Stimulated activated CD4-positive, alpha-beta T cell treated with anti-CD3 and anti-CD28 coated beads, Interleukin-1b, Interleukin-23, amount 100 ng/mL, for 48 hours (primary cell): ENCODE measurements at places on chromosomes 2 and 18.

GRCh38 chr2:230416061-230416721 lies at the start of gene SP100:
Gene SP100 (plus strand): TSS chr2:230416201. CDS start chr2:230416297, 96 bp downstream.
- DNase-seq = peak; percentile 79

DNA sequence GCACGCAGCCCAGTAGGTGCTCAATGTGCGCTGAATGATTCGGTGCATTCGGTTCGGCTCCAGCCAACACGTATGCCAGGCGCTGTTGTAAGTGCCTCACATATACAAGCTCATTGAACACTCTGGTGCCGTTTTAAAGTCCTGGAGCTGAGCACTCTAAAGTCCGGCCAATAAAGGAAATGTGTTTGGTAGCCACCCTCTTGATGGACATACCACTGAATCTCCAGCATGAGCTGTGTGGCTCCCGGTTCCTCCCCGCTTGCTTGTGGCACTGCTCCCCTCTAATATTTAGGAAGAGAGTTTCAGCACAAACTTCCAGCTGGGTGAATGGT lies 112.1 kb downstream of the MCFD2 start:
- DNase-seq = no peak

- peak; percentile 45 for DNase-seq
Measured at GRCh38 chr2:171390941-171391516, 42.8 kb downstream of the METTL8 start.

GRCh38 chr18:68742206-68742605 lies 27.3 kb upstream of the TMX3 start:
- no peak for DNase-seq

DNA sequence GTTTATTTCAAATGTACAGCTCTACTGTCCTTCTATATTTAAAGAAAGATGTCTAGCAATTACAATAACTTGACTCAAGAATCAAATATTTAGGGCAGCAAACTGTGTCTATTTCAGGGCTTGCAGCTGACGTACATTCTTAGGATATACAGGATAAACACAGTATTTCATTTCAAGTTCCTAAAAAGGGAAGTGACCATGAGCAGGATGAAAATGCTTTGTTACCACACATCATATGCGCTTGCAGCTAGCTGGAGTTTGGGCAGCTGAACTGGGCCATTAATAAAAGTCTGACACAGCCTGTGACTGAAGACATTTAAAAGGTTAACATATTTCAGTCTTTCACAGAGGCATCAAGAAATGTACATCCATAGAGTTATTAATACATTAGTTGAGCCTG lies 264.6 kb upstream of the TRIB2 start:
- DNase-seq = no peak

DNA sequence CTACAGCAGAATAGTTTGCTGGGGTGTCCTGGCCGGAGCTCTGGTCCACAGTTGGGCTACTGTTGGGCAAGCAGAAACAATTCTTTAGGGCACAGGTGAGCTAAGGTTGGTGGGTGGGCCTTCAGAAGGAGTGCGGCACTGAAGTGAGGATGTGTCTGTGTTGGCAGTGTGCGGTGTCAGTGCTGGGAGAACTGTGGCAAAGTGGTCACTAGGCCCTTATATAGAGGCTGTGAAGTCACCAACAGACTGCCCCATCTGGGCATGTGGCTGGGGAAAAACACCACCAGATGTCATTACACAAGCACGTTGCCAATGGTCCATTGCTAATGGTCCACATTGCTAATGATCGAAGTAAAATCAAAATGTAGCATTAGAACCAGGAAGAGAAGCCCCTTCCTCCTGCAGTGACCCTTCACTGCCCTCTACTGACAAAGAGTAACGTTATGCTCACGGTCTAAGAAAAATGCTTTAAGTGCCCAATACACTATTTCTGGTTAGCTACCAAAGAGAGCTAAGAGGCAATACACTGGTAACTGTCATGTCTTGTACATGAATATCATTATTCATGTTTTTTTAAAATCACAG lies 21.3 kb downstream of the SCN1A start:
- no peak for DNase-seq

GRCh38 chr18:63073481-63073880 lies 246.1 kb downstream of the BCL2 start:
- peak; percentile 15 for DNase-seq

GRCh38 chr2:33488715-33489540 lies 12.5 kb downstream of the RASGRP3 start:
- DNase-seq = no peak

DNA sequence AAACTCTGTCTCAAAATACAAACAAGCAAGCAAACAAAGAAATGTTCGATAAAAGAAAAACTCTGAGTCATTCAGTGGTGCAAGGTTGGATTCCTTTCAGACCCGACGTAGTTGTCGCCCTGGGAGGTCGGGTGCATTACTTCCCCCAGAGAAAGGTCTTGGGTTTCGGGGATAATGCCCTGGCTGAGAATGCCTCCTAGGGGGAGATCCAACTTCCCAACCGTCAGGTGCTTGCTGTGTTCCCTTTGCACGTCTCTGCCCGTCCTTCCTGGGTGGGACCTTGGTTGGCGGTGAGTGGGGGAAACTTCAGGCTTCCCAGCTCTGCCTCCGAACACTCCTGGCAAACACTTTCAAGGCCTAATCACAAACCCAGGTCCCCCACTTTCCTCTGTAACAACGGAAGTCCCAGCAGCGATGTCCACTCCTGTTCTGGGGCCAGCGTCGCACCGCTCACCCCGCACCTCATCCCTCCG lies 609 bp downstream of the TPGS2 start:
- no peak for DNase-seq

DNA sequence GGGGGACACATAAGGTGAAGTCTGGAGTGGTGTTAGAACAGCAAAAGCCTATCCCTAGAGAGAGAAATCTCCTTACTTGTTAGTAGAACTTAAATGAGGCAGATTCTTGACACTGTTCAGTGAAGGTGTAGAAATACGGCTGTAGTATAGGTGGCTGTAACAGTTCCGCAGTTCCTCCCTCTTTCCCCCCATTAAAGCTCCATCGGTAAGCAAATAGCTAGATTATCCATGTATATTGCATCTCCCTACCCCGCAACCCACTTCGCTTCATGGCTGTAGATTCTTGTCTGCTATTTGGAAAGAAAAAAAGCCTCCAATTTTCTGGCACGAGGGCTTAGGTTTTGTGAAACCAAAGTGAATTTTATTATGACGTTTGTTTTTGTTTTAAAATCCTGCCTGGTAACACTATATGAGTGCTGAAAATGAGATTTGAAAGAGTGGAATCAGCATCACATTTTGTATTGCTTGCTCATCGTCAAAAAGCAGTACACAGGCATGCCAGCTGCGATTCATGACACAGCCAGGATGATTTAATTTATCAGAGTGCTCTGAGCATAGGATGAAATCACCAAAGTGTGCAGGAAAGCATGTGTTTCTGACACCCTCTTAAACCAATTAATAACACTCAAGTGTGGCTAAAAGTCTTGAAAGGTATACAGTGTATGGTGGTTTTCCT lies 1.4 kb downstream of the FAM171B start:
- no peak for DNase-seq

- DNase-seq = no peak
Measured at GRCh38 chr2:118056165-118056534, 32.1 kb upstream of the INSIG2 start.

GRCh38 chr2:200422532-200423261 lies 87.2 kb downstream of the KCTD18 start:
- DNase-seq = no peak

- no peak for DNase-seq
Measured at GRCh38 chr2:227082286-227082685, 81.7 kb downstream of the COL4A4 start.

DNA sequence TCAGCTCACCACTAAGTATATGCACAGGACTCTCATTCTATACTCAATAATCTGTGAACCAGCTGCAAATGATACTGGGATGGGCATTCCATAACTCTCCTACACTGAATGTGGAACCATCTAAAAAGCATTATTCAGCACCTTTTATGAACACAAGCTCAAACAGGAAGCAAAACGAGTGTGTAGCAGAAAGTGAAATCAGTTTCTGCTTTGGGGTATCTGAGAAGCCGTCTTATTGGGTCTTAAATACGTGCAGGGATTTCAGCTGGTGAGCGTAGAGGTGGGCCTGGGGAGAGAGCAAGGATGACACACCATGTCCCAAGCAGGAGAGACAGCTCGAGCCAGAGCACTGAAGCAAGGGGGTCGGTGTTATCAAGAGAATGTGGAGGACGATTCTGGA lies 120.0 kb upstream of the TTN start:
- no peak for DNase-seq

DNA sequence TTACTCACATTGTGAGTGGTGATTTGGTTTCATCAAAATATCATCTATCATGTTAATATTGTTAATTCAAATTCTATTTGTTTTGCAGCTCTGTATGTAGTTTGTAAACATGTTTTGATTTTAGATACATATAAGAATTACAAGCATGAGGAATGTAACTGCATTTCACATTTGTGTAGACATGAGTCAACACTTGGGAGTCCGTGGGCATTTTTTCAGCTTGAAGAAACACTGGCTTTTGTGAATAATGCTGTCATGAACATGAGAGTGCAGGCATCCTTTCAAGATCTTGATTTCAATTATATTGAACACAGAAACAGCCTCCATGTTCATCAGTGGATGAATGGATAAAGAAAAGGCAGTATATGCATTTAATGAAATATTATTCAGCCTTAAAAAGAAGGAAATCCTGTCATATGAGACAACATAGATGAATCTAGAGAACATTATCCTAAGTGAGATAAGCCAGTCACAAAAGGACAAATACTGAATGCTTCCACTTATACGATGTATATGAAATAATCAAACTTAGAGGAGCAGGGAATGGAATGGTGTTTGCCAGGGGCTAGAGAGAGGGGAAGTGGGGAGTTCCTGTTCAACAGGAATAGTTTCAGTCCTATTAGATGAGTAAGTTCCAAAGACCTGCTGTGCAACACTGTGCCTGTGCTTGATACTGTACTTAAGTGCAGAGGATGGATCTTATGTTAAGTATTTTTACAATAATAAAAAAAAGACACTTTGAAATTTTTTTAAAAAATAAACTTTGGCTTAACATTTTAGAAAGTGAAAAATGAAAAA lies 194.9 kb downstream of the LRATD1 start:
- no peak for DNase-seq

- DNase-seq = no peak
Measured at GRCh38 chr18:55000529-55000928, 41.3 kb upstream of the CCDC68 start.

DNA sequence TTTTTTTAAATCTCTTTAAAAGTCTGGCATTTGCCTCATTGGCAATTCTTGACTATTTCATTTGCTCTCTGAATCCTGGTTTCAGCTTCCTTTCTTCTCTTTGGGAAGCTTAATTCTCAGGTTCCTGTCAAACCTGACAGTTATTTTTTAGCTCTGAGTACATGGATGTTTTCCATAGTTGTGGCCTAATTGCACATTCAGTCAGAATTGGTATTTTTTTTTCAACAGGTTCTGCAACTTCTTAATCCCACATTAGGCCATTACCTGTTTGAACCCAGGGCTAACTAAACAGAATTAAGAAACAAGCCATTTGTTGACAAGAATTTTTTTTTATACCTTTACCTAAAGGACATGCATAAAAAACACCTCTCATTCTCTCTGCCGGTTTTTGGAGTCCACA lies 338.8 kb downstream of the SETBP1 start:
- no peak for DNase-seq

DNA sequence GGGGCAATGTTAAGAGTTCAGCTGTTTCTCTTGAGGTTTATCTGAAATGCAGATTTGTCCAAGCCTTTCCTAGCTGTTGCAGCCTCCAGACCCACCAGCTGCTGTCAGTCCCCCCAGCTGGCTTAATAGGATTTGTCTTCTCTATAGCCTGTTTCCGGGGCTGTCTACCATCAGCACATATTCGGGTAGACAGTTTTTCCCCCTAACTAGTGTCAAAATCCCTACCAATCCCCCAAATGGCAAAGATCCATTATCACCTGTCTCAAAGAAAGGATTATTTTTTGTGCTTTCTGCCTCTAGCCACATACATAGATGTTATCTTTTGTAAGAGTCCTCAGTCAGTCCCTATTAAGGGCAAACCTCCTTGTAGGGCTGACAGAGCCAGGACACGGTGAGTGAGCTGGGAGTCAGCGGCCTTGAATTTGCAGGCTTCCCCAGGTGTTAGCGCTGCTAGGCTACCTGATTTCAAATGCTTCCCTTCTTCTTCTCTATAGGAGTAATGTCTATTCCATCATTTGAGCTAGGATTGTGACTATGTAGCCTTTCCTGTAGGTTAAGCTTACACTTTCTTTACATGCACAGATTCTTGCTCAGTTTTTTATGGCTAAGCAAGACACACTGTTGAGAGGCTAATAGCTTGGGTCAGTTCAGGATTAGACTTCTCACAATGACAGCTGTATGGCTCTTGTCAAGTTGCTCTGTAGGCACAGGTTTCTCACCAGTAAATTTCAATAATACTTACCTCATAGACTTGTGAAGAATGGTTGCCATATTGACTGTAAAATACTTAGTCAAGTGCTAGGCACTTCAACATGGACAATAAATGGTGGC lies 171.1 kb upstream of the UNC80 start:
- DNase-seq = no peak

GRCh38 chr2:145060876-145061275 lies 541.0 kb upstream of the ZEB2 start:
- DNase-seq = no peak

DNA sequence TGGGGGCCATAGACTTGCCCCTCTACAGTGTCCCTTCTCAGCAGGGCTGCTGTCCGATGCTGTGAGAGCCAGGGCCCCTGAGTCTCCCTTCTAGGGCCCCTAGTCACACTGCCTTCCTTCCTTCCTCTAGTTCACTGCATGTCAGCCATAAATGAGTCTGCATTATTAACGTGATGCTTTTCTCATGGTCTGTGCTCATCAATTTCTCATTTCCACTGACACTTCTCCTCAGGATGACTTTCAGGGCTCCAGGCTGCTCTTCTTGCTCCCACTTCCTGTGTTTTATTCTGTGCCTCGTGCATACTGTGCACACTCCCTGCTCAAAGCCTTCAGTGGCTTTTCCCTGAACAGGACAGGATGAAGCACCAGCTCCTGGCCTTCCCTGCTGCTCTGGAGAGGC lies 146.5 kb downstream of the FAM210A start:
- no peak for DNase-seq

- DNase-seq = no peak
Measured at GRCh38 chr2:45653122-45653913, 1.8 kb downstream of the PRKCE start.
